Breast epithelium (tissue), 4 donors: ENCODE measurements at places on chromosomes 12 and 14.

GRCh38 chr12:68121143-68121542 is 38.4 kb downstream of the IFNG start:
- no peaks in the 10 kb centered on the region for H3K27me3 ChIP-seq
- H3K4me3 ChIP-seq, result no peak overlapping the region
- H3K27ac ChIP-seq, result no peak overlapping the region
- no peaks in the 10 kb centered on the region for H3K36me3 ChIP-seq
- no peaks in the 10 kb centered on the region for H3K4me1 ChIP-seq
- DNase-seq, result no peak

DNA sequence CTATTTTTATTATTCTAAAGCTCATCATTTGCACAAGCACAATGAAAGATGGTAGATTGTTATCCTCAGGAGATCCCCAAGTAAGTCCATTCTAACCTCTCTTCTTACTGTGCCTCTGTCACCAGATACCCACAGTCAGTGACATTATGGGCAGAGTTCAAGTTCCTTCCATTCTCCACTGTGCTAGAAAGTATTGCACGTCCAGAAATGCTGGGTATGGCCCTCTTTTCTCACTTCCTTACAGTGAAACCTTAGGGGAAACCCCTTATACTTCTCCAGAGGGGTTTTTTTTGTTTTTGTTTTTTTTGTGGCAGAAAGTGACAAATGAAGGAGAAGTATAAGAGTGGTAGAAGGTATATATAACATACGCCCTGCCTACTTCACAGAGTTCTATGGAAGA is 102.9 kb downstream of the DIO2 start:
- no peaks in the 10 kb centered on the region for H3K36me3 ChIP-seq
- H3K4me1 ChIP-seq, result no peaks in the 10 kb centered on the region
- no peaks in the 10 kb centered on the region for H3K27me3 ChIP-seq
- no peak overlapping the region for H3K4me3 ChIP-seq
- DNase-seq, result no peak
- no peak overlapping the region for H3K27ac ChIP-seq

- no peak overlapping the region for H3K4me3 ChIP-seq
- no peak for DNase-seq
- no peaks in the 10 kb centered on the region for H3K4me1 ChIP-seq
- H3K27ac ChIP-seq, result no peak overlapping the region
- no peaks in the 10 kb centered on the region for H3K36me3 ChIP-seq
These were observed 66.9 kb upstream of the FGD4 start for GRCh38 chr12:32332446-32332845.

DNA sequence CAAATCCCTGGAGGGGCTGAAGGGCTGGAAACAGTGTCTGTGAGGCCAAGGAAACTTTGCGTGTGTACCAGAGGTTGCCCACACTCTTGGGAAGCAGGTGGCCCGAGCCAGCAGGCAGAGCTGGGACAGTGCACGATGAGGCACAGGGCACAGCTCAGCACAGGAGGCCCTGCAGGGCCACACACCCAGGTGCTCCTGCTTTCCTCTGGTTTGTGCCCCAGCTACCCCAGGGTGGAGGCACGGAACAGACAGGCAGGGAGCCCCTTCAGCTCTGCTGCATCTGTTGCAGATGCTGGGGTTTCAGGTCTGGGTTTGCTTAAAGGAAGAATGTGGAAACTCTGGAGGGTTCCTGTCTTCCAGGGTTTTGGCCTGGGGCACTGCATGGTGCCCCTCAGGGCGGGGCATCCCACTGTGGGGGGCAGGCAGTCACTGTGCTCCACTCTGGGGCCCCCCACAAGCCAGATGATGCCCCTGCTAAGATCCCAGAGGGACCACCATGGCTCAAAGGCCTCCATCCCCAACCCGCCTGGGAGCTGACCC is 8.6 kb downstream of the TMEM179 start:
- peaks cover 42% of the 10 kb centered on the region for H3K27me3 ChIP-seq
- no peak overlapping the region for H3K4me3 ChIP-seq
- no peak for DNase-seq
- no peaks in the 10 kb centered on the region for H3K4me1 ChIP-seq
- H3K36me3 ChIP-seq, result no peaks in the 10 kb centered on the region

- no peak for DNase-seq
- no peak overlapping the region for H3K27ac ChIP-seq
- no peaks in the 10 kb centered on the region for H3K4me1 ChIP-seq
- H3K27me3 ChIP-seq, result no peaks in the 10 kb centered on the region
- no peak overlapping the region for H3K4me3 ChIP-seq
- no peaks in the 10 kb centered on the region for H3K36me3 ChIP-seq
These were observed 206.9 kb downstream of the TMEM132D start for GRCh38 chr12:129696926-129697325.

- DNase-seq, result no peak
- no peaks in the 10 kb centered on the region for H3K36me3 ChIP-seq
- no peaks in the 10 kb centered on the region for H3K27me3 ChIP-seq
These were observed 83.1 kb upstream of the DNM1L start for GRCh38 chr12:32596030-32596429.

- H3K27me3 ChIP-seq, result no peaks in the 10 kb centered on the region
- no peak overlapping the region for H3K4me3 ChIP-seq
- no peak overlapping the region for H3K27ac ChIP-seq
- no peaks in the 10 kb centered on the region for H3K36me3 ChIP-seq
These were observed 92.8 kb upstream of the BBS10 start for GRCh38 chr12:76441016-76441415.

GRCh38 chr14:55979096-55979495 is 139.1 kb upstream of the PELI2 start:
- no peaks in the 10 kb centered on the region for H3K36me3 ChIP-seq
- no peak overlapping the region for H3K27ac ChIP-seq
- no peak overlapping the region for H3K4me3 ChIP-seq
- no peaks in the 10 kb centered on the region for H3K4me1 ChIP-seq
- DNase-seq, result no peak

GRCh38 chr12:117119592-117120198 is 20.5 kb upstream of the TESC start:
- no peaks in the 10 kb centered on the region for H3K4me1 ChIP-seq
- DNase-seq, result no peak
- H3K27me3 ChIP-seq, result no peaks in the 10 kb centered on the region
- no peaks in the 10 kb centered on the region for H3K36me3 ChIP-seq

GRCh38 chr12:118189741-118190191 is 53.8 kb downstream of the PEBP1 start:
- H3K36me3 ChIP-seq, result no peaks in the 10 kb centered on the region
- peak overlapping the region; percentile 23 for H3K4me3 ChIP-seq
- H3K27me3 ChIP-seq, result no peaks in the 10 kb centered on the region
- no peak for DNase-seq
- H3K4me1 ChIP-seq, result no peaks in the 10 kb centered on the region

DNA sequence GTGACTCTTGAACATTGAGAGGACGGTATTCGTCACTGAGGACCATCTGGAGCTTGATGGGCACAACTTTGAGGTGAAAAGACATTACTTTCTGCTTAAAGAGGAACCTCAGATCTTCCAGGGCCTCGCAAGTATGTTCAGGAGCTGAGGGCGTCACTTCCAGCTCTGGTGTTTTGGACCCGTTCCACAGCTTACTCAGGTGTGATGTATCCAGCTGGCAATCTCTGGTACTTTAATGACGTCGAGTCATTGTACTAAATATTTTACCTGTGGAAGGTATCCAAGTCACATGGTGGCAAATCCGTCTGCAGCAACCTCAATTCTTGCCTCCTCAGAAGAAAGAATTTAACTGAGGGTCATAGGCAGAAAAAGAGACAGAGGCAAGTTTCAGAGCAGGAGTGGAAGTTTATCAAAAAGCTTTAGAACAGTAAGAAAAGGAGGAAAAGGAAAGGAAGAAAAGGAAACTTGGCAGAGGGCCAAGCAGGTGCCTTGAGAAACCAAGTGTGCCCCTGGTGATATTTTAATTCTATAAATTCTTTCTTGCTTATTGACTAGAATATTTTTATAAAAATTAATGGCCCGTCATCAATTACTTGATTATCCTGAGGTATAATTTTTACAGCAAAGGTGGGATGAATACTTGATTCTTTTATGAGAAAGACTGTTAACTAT is 250.6 kb downstream of the AEBP2 start:
- no peak overlapping the region for H3K27ac ChIP-seq
- no peaks in the 10 kb centered on the region for H3K27me3 ChIP-seq
- DNase-seq, result no peak

GRCh38 chr12:92612611-92613010 is 90.2 kb upstream of the PLEKHG7 start:
- no peaks in the 10 kb centered on the region for H3K4me1 ChIP-seq
- no peaks in the 10 kb centered on the region for H3K27me3 ChIP-seq
- H3K4me3 ChIP-seq, result no peak overlapping the region
- H3K36me3 ChIP-seq, result no peaks in the 10 kb centered on the region
- no peak overlapping the region for H3K27ac ChIP-seq

DNA sequence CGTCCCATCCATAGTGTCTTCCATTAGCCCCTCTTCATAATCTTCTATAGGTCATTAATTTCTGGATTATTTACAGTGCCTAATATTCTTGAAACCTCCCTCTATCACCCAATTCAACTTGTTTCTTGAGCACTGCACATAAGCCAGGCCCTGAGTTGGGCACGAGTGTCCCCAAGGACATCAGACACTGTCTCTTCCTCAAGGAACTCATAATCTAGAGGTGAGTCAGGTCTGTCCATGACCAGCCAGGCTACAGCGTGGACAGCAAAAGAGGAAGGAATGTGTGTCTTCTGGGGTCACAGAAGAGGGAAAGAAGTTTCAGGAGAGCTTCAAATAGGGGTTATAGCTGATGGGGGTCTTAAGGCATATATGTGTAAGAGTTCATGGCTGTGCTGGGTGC is 12.5 kb downstream of the SPTB start:
- no peaks in the 10 kb centered on the region for H3K36me3 ChIP-seq
- DNase-seq, result no peak
- no peak overlapping the region for H3K27ac ChIP-seq
- H3K27me3 ChIP-seq, result no peaks in the 10 kb centered on the region
- H3K4me3 ChIP-seq, result no peak overlapping the region

- no peaks in the 10 kb centered on the region for H3K36me3 ChIP-seq
- DNase-seq, result peak; percentile 28
- H3K27ac ChIP-seq, result peak overlapping the region; percentile 84
- H3K4me3 ChIP-seq, result no peak overlapping the region
- H3K4me1 ChIP-seq, result no peaks in the 10 kb centered on the region
These were observed 27.1 kb downstream of the TMEM229B start for GRCh38 chr14:67461341-67461985.

GRCh38 chr12:34389378-34390170 is 367.3 kb downstream of the ALG10 start:
- H3K27me3 ChIP-seq, result no peaks in the 10 kb centered on the region
- no peak for DNase-seq
- H3K36me3 ChIP-seq, result no peaks in the 10 kb centered on the region
- H3K4me1 ChIP-seq, result no peaks in the 10 kb centered on the region

- no peak for DNase-seq
- no peaks in the 10 kb centered on the region for H3K27me3 ChIP-seq
- H3K4me1 ChIP-seq, result peaks cover 8% of the 10 kb centered on the region
- no peak overlapping the region for H3K27ac ChIP-seq
These were observed 58.3 kb upstream of the HECTD1 start for GRCh38 chr14:31265701-31266398.

DNA sequence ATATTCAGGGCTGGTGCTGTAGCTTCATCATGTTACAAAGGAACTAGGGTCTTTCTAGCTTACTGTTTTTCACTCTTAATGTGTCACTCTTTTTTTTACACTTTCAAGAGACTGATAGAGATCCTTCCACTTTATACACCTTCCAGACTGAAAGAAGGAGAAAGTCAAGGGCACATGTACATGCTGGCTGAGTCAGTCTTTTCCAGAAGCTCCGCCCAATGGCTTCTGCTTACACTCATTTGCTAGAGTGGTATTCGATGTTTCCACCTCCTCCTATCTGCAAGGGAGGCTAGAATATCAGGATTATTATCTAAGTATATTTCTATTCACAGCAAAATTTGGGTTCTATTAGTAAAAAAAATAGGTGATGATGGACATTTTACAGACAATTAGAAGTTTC is 325.8 kb upstream of the OR4E1 start:
- no peaks in the 10 kb centered on the region for H3K36me3 ChIP-seq
- H3K4me1 ChIP-seq, result no peaks in the 10 kb centered on the region
- H3K27ac ChIP-seq, result no peak overlapping the region
- DNase-seq, result no peak
- H3K27me3 ChIP-seq, result no peaks in the 10 kb centered on the region

DNA sequence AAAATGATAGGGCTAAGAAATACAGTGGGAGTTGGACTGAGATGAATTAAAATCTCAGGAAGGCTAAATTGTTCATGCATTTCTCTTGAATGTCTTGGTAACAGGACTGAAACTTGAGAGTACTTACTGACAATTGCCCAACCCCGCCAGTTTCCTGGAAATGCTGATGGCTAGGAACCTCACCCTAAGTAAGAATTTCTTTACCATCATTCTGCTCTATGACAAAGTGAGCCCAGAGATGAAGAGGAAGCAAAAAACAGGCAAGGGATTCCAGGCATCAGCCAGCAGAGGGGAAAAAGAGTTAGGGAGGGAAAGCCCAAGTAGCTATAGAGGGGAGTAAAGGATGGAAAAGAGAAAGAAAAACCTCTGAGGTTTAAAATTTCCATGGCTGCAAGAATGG is 397.7 kb downstream of the MDGA2 start:
- no peaks in the 10 kb centered on the region for H3K4me1 ChIP-seq
- no peaks in the 10 kb centered on the region for H3K36me3 ChIP-seq
- H3K27me3 ChIP-seq, result no peaks in the 10 kb centered on the region
- DNase-seq, result no peak

- H3K4me1 ChIP-seq, result no peaks in the 10 kb centered on the region
- H3K36me3 ChIP-seq, result no peaks in the 10 kb centered on the region
- no peak overlapping the region for H3K27ac ChIP-seq
- H3K27me3 ChIP-seq, result no peaks in the 10 kb centered on the region
- no peak overlapping the region for H3K4me3 ChIP-seq
These were observed 42.3 kb downstream of the CHGA start for GRCh38 chr14:92965281-92965680.

DNA sequence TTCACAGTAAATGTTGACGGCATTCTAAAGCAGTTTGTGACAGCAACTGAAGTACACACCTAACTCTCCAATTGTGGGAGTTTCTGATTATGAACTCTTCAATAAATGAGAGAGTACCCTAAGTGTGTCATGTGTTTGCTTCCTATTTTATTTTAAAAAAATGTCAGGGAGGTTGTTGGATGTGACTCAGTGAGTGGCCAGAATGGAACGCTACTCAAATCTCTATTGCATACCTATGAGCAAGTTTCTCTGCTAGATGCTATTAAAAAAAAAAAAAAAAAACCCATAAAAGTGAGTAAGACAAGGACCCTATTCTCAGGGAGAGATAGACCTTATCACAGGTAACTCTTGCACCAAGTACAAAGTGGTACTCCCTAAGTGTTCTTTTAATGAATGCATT is 256.6 kb downstream of the BTG1 start:
- no peaks in the 10 kb centered on the region for H3K36me3 ChIP-seq
- H3K4me1 ChIP-seq, result no peaks in the 10 kb centered on the region
- no peak overlapping the region for H3K4me3 ChIP-seq
- no peak for DNase-seq
